Mesothelial cell of epicardium (in vitro differentiated cells): ENCODE measurements at places on chromosomes 13 and 19.
A peak's percentile ranks its signal among the peaks of the same experiment; 100 is the strongest.

- DNase-seq, result no peak
Measured at GRCh38 chr13:36601186-36601585, 72.6 kb upstream of the SERTM1 start.

- DNase-seq, result no peak
Measured at GRCh38 chr19:55246462-55247451, 12.1 kb downstream of the PPP6R1 start.

GRCh38 chr19:55197528-55197927 lies 11.8 kb downstream of the PTPRH start:
- DNase-seq, result no peak

DNA sequence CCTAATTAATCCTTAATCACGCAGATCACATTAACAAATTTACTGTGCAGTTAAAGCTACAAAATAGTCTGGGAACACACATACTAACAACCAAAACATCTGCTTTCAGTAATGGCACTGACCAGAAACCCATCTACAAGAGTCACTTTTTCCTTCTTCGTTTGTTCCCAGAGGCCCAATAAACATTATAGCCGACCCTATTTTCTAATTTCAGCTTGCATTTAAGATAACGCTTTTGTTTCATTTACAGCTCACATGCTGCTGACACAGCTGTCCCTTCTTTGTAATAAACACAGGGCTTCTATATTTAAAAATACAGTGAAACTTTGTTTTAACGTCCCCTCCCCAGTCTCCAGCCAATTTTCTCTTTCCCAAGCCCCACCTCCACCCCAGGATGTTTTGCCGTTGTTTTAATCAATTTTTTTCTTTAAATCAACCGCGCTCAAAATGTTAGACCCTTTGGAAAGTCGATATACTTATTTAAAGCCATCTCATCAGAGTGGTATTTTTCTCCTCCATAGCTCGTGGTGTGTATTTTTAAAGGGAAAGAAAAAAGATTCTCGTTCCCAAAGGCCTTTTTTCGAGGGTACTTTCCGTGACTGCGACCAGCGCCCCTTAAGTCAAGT lies 1.7 kb upstream of the WBP4 start:
- no peak for DNase-seq

GRCh38 chr13:38685974-38686576 lies 802 bp upstream of the FREM2 start:
- peak; percentile 71 for DNase-seq

GRCh38 chr13:21672796-21673538 lies 2.1 kb downstream of the FGF9 start:
- no peak for DNase-seq

- no peak for DNase-seq
Measured at GRCh38 chr19:29429021-29429420, 96.8 kb upstream of the VSTM2B start.

DNA sequence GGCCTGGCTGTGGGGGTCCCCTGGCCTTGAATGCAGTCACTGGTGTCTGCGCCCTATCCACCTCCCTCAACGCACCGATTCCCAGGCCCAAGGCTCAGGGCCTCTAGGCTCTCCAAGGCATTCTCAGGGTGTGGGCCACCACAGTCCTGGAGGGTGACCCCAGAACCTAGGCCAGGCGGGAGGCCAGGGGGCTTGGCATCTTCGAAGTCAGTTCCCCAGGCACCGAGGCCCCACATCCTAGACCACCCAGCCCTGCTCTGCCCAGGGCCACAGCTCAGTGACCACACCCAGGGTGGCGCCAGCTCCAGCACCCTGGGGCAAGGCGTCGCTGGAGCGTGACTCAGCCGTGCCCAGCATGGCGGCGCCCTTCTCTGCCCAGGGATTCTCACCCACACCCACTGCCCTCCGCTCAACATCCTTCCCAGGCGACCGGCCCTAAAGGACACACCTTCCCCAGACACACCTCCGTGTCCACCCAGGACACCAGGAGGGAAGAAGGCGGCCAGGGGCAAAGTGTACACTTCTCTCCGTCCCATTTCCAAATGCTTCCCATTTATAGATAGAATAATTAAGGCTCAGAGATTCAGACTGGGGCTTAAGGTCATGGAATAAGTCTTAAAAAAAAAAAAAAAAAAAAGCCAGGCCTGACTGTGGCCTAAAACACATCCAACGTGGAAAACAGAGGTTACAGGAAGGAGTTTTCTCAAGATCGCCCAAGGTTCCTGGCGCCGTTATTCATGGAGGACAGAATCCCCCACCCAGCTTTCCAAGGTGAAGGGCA lies 36.4 kb upstream of the NANOS3 start:
- no peak for DNase-seq

- no peak for DNase-seq
Measured at GRCh38 chr13:33323801-33324510, 38.4 kb upstream of the STARD13 start.

DNA sequence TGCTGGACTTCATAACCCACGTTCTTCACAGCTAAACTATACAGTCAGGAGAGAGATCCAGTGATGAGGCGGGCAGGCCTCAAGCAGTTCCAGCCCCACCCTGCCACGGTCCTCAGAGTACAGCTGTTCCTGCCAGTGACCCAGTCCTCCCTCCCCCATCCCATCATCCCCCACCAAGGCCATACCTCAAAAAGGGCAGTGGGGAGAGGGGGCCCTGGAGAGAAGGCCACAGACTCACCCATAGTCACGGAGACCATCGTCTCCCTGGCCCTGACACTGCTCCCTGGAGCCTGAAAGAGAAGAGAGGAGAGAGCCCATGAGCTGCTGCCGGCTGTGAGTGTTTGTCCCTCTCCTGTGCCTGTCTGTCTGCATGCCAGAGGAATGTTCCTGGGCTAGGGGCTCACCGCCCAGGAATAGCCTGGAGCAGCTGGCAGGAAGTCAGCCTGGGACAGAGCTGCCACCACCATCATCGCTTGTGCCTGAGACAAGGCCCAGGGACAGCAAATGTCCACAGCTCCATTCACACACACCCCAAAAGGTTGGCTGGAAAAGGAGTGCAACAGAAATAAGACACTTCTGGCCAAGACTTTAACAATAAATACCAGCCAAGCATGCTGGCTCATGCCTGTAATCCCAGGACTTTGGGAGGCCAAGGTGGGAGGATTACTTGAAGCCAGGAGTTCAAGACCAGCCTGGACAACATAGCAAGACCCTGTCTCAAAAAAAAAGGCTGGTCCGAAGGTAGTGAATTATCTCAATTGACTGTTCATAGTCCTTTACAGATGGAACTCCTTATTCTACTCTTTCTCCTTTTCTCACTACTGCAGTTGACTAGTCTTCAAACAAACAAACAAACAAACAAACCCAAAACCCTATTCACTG lies 6.4 kb downstream of the C19orf47 start:
- DNase-seq, result no peak

- DNase-seq, result no peak
Measured at GRCh38 chr19:48252609-48253008, 3.1 kb downstream of the CARD8 start.

GRCh38 chr19:8017808-8018207 lies 12.4 kb upstream of the ELAVL1 start:
- DNase-seq, result no peak

GRCh38 chr13:29423050-29423449 lies 172.4 kb downstream of the SLC7A1 start:
- DNase-seq, result no peak

DNA sequence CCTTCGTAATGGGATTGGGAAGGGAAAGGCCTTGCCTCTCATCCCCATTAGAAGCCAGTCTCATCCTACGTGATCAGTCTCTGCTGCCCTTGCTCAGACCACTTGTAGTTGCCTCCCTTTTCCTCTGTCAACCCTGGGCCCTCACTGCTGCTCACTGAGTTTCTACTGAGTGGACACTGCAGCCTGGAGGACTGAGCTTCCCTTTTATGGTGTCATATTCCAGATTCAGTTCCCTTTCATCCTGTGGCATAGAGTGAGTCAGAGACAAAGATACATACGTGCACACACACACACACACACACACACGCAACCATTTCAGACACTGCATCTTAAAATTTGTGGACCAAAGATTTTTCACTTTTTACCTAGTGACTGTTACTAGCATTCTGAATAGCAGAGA lies 56.6 kb downstream of the COG3 start:
- no peak for DNase-seq

DNA sequence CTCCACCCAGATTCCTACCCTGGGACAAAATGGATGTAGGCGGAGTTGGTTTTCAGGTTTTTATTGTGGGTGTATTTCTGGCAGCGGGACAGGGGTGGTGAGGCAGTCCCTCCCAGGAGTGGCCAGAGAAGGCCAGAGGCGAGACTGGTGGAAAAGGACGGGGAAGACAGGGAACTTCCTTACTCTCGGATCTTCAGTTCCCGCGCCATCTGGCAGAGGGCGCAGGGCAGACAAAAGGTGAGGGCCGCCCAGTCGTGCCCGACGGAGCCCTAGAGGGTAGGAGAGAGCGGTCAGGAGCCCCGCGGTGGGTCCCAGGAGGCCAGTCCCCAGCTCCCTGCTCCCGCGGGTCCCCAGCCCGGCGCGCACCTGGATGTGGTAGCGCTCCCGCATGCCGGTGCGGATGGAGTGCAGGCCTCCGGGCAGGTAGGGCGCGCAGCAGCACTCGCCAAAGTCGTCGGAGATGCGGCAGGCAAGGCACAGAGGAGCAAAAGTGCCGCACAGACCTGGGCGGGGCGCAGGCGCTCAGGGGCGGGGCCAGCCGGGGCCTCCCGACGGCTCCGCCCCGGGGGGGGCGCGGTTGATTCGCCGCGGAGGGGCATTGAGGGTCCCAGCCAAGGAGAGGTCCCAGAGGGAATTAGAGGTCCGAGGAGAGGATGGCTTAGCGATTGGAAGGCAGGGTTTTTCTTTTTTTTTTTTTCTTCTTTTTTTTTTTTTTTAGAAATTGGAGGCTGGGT lies 3.0 kb downstream of the CNFN start:
- no peak for DNase-seq

DNA sequence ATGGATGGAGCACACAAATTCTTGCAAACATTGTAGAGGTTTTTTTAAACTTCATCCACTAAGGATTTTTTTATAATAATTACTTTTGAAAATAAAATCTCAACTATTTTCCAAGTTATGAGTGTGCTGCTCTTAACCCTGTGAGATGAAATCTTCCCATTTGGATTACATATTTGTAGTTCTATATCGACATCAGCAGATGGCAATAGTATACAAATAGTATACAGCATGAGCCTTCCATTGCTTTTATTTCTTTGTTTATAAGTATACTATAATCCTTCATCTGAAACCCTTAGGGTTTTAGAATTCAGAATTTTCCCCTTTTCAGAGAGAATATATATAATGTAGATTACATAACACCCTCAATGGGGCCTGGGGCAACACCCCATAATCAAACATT lies 70.5 kb downstream of the GJA3 start:
- no peak for DNase-seq

DNA sequence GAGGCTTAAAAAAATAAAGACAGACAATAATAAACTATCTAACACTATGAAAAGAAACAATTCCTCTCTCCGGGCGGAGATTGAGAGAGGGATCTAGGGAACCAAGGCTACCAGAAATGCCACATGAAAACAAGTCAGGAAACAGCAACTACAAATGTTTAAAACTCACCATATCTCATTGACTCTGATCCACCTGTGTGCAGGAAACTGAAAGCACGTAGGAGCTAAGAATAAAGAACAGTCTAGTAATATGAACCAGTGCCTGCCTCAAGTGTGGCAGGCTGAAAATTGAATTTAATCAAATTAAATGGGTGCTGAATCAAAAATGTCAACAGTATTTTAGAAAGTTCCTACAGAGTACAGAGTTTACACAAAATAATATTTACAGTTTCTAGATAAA lies 1701.0 kb downstream of the SLITRK5 start:
- no peak for DNase-seq

- no peak for DNase-seq
Measured at GRCh38 chr13:45064889-45065288, 55.4 kb upstream of the GTF2F2 start.

GRCh38 chr13:26340807-26341206 lies 86.9 kb downstream of the CDK8 start:
- DNase-seq, result no peak

DNA sequence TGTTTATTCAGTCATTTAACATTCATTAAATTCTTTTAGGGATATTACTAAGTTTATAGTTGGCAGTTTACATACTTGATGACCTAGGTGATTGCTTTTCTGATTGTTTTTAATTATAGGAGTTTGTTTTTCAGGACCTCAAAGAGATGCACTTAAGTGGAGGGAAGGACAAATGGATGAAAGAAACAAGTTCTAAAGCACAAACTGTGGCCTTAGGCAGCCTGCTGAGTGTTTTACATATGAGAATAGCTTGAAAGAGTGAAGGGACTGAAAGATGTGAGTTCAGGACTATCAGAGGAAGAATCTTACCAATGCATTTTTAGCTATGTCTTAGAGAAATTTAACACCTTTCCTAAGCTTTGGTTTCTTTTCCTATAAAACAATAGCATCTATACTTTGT lies 402.6 kb downstream of the KLF12 start:
- no peak for DNase-seq

- no peak for DNase-seq
Measured at GRCh38 chr13:26538363-26539317, 18.8 kb upstream of the WASF3 start.

DNA sequence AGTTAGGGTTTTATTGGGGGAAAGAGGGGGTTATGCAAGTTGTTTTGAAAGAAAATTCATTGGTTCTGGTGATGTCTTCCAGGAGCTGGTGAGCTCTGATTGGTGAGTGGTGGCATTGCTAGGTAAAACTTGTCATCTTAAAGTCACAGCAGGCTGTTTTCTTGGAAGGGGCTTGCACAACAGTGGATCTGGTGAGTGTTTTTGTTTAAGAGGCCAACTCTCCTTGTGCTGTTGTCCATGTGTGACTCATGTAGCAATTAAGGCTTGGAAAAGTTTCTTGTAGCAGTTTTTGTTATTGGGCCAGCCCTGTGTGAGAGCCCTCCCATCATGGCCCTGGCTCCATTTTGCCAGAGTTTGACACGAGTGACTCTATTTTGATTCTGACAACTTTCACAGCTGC lies 109.4 kb downstream of the RFC3 start:
- DNase-seq, result no peak

DNA sequence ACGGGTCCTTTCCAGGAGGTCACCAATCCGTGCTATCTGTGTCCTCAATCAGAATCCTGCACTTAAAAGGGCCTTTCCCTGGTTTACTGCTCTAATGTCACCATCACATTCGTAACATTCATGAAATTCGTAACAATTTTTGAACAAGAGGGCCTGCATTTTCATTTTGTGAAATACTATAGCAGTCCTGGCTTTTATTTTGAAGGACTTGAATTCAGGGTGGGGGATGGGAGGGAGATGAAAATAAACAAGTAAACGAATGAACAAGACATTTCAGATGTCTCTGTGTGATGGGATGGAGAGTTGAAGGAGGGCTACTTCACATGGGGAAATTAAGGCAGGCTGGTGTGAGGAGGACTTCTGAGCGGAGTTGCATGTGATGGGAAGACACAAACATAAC lies 281.0 kb downstream of the TSHZ3 start:
- DNase-seq, result no peak

- DNase-seq, result no peak
Measured at GRCh38 chr13:25691654-25692053, 319.9 kb downstream of the ATP8A2 start.

- DNase-seq, result peak; percentile 13
Measured at GRCh38 chr19:32189956-32190706, 155.3 kb upstream of the ZNF507 start.

- no peak for DNase-seq
Measured at GRCh38 chr13:48829536-48829935, 146.2 kb upstream of the FNDC3A start.

- no peak for DNase-seq
Measured at GRCh38 chr13:41203810-41204209, 9.4 kb upstream of the KBTBD7 start.
